ENCODE measurements at places on chromosomes 16 and 17.

GRCh38 chr16:4850211-4850610, 2.9 kb downstream of the UBN1 start:
- DNase-seq = no peak

DNA sequence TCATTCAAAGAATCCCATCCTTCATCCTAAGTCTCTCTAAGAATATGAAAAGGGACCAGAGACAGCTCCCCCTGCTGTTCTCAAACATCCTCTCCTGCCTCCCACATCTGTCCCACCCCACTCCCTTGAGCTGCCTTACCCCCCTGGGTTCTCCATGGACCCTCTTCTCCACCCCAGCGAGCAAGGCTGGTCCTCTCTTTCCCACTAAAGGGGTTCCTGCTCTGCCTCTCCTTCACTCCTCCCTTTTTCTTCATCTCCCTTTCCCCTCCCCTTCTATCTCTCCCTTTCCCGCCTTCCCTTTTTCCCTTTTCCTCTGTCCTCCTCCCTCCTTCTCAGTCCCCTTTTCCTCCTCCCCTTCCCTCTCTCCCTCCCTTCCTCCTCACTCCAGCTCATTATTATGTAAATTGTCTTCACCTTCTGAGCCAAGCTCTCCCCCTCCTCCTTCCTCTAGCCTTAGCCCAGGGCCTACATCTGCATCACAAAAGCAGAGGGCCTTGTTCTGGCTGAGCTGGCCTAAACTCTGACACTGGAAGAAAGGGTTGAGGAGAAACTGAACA, 90.0 kb downstream of the GNAO1 start:
- no peak for DNase-seq

GRCh38 chr16:28905800-28906372, 19.2 kb downstream of the RABEP2 start:
- no peak for DNase-seq

DNA sequence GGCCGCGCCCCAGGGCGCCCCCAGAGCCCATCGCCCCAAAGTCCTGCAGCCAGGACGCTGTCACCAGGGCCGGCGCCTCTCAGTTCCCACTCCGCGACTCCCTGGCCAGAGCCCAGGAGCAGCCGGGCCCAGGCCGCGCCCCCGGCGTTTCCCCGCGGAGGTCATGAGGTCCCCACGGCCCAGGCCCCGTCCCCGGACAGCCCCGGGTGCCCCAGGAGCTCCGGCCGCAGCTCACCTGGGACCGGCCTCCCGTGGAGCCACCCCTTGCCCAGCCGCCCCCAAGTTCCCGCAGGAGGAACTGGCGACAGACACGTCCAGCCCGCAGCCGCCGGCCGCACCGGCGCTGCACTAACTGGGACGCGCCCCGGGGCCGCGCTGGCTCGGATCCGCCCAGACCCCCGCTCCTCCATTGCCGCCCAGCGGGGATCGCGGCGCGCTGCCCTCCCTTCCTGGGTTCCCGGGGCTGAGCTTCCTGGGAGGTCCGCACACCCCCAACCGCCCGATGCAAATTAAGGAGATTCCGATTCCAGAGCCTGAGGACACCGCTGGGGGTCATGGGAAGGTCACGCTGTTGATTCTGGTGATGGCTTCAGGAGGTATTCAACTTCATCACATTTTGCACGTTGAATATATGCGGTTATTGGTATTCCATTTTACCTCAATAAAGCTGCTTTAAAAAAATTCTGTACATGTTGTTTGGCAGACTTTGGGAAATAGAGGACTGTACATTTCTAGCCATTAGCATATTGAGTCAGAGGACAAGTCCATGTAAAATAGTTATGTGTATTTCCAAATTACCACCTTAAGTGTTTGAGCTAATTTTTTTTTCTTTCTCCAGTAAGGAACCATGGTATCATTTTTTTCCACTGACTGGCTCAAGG, 9.9 kb downstream of the AHSP start:
- no peak for DNase-seq

DNA sequence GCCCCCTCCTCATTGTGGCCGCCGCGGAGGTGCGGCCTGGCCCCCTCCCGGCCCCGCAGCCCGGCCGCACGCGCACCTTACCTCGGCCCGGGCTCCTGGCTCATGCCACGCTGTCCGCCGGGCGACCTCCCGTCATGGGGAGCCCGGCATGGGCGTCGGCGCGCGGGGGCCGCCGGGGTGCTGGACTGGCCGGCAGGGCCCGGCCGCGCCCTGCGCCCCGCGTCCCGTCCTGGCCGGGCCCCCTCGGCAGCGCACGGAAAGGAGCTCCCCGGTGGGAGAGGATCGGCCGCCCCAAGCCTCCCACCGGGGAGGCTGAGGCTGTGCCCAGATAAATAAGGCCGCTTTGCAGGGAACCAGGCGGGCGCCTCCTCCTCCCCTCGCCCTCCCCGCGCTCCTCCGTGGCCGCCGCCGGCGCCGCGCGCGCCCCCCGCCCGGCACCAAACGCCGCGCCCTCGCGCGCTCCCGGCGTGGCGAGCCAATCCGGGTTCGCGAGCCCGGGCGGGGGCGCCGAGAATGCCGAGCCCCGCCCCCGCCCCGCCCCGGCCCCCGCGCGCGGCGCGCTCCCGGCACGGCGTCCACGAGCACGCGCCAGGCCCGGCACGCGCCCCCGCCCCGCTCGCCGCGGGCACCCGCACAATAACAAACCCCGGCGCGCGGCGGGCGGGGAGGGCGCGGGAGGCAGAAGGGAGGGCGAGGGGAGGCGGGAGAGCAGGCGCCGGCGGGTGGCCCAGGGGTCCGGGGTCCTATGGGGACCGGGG, at the start of gene FBXL16:
Gene FBXL16, minus strand, starts transcription at position 371 of the 758 bp plus-strand sequence. CDS start 8,396 bp downstream, outside the sequence.
- no peak for DNase-seq

DNA sequence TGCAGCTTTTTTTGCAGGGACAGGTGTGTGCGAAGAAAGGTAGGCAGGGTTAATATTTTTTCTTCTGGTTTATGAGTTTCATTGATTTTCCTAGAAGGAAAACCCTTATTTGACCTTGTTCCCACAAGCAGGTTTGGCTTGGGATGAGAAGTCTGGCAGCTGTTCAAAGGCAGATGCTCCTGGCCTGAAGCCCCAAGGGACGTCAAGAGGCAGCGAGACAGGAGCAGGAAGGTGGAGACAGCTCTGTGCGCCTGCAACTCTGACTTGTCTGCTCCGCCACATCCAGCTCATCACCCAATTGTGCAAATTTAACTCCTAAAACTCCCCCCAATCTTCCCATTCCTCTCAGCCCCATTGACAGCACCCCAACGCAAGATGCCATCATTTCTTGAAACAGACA, 136.8 kb upstream of the XYLT1 start:
- no peak for DNase-seq

DNA sequence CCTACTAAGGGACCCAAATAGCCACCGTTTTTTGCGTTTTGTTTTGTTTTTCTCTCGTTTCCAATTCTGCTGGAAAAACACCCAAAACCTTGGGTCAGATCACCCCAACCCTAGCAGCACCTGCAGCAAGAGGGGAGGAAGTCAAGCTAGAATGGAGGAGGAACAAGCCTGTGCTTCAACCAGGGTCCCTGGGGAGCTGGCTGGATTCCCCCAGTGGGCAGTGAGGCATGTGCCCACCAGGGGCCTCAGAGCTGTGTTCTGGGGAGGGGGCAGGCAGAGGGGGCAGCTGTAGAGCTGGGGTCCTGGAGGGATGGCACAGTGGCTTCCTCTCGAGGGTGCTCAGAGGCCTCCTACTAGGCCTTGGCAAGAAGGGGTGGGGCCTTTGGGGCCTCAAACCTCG, 6.5 kb downstream of the CD79B start:
- DNase-seq = no peak

DNA sequence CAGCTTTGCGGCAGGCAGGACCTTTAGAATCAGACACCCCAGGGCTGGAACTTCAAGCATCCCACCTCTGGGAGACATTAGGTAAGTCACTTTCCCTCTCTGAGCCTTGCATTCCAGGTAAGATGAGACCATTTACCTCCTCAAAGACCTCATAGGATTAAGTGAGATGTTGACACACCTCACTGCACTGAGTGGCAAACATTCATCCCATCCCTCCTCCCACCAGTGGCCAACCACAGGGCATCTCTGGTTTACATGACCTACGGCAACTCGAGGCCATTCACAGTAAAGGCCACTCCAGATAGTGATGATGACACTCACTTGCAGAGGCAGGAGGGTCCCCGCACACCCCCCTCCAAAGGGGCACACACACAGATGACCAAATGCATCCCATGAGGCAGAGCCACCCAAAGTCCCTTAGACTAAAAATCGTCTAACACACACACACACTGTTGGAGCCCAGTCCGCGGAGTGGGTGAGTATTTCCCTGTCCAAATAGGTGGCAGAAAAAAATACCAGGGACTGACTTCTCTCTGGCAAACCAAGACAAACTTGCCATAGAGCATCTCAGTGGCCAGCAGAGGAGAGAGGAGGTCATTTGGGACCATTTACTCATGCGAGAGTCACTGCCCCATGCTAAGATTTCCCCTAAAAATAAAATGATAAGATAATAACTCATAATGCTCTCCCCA, 454.9 kb downstream of the SOX9 start:
- no peak for DNase-seq

DNA sequence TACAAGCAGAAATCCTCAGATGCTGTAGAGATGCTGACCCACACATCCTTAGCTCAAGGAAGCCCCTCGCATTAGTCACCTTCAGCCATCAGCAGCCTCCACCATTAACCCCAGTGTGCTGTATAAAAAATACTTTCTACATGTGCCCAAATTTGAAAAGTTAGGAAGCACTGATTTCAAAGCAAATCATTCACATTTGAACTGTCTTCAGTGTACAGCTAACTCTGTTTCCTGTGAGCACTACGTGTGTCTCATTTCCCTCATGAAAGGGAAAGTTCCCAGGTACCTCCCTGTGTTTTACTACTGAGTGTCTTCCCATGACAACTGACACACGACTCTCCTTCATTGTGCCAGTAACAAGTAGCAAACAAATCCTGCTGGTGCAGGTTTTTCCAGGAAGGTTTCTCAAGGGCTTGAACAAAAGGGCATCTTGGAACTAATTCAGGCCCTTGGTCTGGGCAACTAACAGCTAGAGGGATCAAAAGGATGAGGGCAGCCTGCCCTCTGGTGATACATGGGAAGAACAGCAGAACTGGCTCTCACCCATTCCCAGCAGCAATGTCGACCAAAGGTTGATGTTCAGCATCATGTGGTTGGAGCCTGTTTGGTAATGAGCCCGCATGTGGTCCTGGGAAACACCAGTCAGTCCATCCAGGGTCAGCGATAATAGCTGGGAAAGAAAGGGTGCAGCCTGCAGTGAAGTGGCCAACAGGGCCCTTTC, 4.0 kb downstream of the SLC35B1 start:
- DNase-seq = no peak

- no peak for DNase-seq
Observed at GRCh38 chr16:65658349-65658748, 536.5 kb upstream of the CDH11 start.

- DNase-seq = no peak
Observed at GRCh38 chr17:32529604-32530003, 42.8 kb downstream of the CDK5R1 start.

- no peak for DNase-seq
Observed at GRCh38 chr16:17942067-17942466, 394.5 kb downstream of the NPIPA8 start.
